AG10803 (cell line): ENCODE measurements at places on chromosomes 1 and 21.

DNA sequence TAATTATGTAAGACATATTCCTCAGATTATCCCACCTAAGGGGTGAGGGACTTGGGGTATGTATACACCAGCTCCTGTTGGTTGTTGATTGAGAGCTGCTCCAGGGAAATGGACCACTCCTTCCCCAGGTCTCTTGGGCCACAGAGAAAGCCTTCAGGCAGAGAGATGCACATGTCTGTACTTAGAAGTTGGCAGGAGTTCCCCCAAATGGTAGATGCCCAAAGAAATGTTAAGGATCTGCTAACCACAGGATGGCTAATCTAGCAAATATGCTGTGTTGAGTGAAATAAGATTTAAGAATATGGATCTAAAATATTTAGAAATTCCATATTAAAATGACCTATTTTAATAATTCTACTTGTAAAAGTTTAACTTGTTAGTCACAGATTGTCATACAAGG, 100.8 kb upstream of the DNAH14 start:
- peak; percentile 80 for DNase-seq

- DNase-seq, result peak; percentile 57
Observed at GRCh38 chr1:89563957-89564604, 39.5 kb downstream of the LRRC8B start.

GRCh38 chr21:42063191-42063570, 7.9 kb upstream of the UMODL1 start:
- DNase-seq, result no peak

- no peak for DNase-seq
Observed at GRCh38 chr1:159581422-159581821, 6.2 kb upstream of the APCS start.

GRCh38 chr1:159931795-159932173, 6.5 kb upstream of the TAGLN2 start:
- DNase-seq, result no peak

DNA sequence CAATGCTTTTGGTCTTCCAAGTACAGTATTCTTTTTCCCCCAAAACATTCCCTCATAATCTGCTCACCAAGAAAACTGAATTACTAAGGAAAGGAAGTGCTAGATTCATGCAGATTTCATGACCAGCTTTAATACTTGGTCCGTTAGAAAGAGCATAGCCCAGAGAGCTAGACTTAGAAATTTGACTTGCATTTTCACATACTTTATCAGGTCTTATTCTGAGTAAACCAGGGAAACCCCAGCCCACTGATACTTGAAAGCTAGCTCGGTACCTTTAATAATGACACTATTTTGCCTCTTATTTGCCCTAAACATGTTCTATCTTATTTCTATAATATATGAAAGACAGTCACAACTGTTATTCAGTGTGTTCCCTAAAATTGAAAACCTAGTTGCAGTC, 204.5 kb downstream of the TTLL7 start:
- DNase-seq, result no peak

DNA sequence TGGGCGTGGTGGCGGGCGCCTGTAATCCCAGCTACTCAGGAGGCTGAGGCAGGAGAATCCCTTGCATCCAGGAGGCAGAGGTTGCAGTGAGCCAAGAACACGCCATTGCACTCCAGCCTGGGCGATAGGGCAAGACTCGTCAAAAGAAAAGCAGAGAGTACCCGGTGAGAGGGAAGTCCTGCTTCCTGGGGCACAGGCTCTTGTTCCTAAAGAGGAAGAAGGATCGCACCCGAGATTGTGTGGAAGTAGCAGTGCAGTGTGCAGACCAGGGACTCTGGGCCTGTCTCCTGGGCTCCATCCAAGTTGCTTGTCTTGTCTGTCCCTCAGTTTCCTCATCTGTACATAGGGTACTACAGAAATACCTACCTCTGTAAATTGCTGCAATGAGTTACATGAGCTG, 29.6 kb downstream of the NBPF3 start:
- no peak for DNase-seq

- peak; percentile 54 for DNase-seq
Observed at GRCh38 chr1:170967042-170967910, 31.9 kb downstream of the MROH9 start.

- DNase-seq, result no peak
Observed at GRCh38 chr1:191279266-191279800, 801.7 kb upstream of the BRINP3 start.

DNA sequence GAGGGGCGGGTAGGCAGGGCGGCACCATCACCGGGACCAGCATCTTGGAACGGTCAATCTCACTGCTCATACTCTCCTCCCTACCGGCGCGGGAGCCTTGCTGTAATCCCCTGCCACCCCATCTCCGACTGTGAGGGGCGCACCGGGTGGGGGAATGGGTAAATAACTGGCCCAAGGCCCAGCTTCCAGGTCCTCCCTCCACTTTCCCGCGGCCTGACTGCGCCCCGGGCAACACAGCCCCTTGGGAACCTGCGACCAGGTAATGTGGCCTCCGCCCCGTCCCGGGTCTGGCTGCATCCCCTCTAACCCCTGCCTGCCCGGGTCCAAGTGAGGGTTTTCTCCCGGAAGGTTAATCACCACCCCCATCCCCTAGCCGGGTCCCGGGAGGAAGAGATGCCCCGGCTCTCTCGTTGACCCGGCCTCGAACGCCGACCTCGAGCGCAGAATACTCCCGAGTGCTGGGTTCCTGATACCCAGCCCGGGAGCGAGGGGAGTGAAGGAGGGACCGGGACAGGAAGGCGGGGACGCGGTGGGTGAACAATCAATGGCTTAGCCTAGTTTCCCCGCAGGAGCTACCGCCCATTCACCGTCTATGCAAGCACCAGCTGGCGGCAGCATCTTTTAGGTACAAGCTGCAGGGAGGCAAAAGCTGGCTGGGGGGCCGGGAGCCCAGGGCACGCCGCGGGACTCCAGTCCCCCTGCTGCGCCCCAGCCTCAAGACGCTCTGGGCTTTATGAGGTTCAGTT, 5.9 kb upstream of the LHX9 start:
- DNase-seq, result no peak

DNA sequence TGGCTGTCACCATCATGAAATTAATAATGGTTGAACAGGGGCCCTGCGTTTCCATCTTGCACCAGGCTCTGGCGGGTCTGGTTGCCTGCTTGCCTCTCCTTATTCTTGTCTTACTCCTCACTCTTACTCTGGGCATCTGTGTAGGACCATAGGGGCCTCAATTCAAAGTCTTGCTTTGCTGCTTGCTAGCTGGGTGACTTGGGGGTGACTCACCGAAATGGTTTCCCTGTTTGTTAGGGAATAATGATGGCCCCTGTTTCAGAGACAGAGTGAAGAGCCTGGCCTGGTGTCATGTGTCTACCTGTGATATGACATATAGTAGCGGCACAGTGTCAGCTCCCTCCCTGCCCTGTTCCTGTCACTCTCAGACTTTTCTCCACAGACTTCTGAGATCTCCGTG, 24.6 kb downstream of the KCNC4 start:
- DNase-seq, result no peak

DNA sequence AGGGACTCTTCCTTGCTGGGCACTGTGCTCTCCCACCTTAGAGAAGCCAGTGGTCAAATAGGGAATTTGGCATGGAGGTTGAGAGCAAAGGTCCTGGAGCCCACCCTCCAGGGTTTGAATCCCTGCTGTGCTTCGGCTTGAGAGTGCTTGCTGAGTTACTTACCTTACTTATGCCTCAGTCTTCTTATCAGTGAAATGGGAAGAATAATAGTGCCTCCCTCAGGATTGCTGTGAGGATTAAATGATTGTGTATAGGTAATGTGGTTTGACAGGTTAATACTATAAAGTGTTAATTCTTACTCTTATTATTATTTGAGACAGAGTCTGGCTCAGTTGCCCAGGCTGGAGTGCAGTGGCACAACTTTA, 79.2 kb downstream of the HHAT start:
- no peak for DNase-seq

GRCh38 chr21:34930971-34931370, 118.1 kb downstream of the RUNX1 start:
- DNase-seq, result peak; percentile 55

- DNase-seq, result peak; percentile 3
Observed at GRCh38 chr21:25170681-25171080, 436.6 kb downstream of the MRPL39 start.

DNA sequence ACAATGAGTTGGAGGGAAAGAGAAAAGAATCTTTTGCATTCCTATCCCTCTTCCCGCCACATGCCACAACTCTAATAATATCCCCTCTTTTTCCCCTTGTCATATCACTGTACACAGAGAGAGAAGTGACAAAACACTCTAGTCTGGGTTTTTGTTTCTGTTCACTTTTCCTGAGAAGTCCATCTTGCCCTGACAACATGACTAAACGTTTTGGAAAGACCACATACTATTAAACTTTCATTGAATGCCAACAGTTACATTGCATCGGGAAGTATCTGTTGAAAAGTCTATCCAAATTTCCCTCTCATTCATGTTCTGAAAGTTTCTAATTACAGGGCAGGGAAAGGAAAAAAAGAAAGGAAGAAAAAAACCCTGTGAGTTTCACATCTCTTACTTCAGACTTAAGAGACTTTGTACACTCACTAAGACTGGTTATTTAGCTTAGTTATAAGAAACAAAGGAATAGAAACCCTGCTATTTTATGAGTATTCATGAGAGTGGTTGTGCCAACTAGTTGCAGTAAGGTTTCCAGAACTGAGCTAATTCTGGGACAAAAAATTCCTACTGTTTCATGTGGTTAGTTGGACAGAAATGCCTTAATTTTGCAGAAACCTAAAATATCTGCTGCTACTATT, 16.9 kb downstream of the PLA2G4A start:
- DNase-seq, result no peak

DNA sequence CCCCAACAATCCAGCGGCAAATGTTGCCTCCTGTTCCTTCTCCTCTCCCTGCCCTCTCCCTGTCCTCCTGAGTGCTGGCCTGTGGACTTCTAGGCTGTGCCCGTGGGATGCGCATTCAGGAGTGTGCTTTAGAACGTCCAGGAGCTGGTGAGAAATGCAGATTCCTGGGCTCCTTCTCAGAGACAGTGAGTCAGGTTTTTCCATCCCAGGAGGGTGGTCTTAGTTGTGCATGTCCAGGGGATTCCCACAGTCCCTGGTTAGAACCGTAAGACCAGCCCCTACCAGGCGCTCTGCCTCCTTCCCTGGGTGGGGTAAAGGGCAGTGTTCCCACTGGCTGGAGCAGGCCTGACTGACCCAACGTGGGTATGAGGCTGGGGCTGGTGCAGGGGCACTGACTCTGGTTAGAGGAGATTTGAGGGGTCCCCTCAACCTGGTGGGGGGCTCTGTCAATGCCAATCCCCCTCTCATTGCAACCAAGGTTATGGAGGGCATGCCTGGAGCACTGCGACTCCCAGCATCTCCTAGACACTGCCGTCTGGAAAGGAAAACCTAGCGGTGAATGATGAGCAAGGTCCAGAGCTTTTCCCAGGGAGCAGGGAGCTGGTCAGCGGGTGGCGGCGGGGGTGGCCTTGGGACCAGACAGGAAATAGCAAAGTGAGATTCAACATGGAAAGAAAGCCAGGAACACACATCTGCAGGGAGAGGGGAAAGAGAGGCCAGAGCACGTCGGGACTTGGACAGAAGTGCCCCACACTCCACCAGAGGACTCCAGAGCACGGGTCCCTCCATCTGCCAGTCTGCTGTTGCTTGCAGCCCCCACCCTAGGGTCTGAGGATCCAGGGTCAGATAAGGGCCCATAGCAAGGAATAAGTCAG, 38.5 kb downstream of the HSPG2 start:
- peak; percentile 74 for DNase-seq
